A549 (cell line): ENCODE measurements at places on chromosomes 6 and 20.
A peak's percentile ranks its signal among the peaks of the same experiment; 100 is the strongest.

GRCh38 chr6:80454197-80454596 is 347.7 kb downstream of the BCKDHB start:
- DNase-seq = no peak

DNA sequence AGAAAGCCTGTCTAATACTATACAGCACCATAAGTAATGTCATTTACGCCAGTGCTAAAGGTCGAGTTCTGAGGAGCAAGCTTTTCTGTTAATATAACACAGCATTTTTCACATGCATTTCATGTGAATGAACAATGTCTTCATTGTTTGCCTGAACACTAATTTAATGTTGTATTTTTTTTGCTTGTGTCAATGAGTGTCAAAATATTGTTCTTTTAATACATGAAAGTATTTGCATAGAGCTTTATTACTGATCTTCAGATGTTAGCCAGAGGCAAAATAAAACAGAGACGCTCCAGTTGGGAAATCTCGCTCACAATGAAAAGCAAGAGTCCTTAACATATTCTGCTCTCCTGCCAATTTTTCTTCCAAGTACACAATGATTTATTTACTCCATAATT is 151.8 kb downstream of the FOXC1 start:
- no peak for DNase-seq

- no peak for DNase-seq
Measured at GRCh38 chr6:128112494-128112893, 211.6 kb upstream of the THEMIS start.

- DNase-seq = no peak
Measured at GRCh38 chr20:13401596-13401995, 180.5 kb downstream of the ISM1 start.

- DNase-seq = no peak
Measured at GRCh38 chr6:119673741-119674140, 324.2 kb upstream of the MAN1A1 start.

DNA sequence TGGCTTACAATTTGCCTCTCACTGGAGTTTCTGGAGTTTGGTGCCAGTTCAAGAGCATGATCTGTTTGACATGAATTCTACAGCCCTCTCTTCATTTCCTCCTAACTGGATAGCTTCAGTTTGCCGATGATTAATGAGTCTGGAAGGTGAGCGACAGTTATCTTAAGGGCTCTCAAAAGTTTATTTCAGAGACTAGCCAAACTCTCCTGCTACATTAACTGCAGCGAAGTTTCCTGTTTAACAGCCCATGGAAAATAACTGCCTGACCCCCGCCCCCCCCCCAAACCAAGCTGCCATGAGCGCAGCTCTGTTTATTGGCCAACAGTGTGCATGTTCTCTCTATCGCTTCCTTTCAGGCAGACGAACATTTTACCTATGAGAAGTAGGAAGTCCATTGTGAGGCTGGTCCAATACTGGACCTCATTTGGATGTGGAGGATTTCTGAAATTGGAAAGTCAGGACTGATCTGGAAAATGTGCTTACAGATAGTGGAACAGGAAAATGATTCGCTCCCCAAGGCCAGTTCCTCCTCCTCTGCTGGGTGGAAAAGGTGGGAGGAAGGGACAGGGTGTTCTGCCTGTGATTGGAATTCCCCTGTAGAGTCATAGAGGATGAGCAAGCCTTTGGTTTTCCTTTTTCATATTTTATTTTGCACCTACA is 522.2 kb upstream of the JAG1 start:
- DNase-seq = peak; percentile 43

GRCh38 chr20:4304601-4305000 is 289.2 kb upstream of the RNF24 start:
- DNase-seq = no peak

GRCh38 chr20:31661625-31662371 is 24.1 kb downstream of the COX4I2 start:
- peak; percentile 83 for DNase-seq

GRCh38 chr6:45851034-45851400 is 164.6 kb downstream of the CLIC5 start:
- no peak for DNase-seq

DNA sequence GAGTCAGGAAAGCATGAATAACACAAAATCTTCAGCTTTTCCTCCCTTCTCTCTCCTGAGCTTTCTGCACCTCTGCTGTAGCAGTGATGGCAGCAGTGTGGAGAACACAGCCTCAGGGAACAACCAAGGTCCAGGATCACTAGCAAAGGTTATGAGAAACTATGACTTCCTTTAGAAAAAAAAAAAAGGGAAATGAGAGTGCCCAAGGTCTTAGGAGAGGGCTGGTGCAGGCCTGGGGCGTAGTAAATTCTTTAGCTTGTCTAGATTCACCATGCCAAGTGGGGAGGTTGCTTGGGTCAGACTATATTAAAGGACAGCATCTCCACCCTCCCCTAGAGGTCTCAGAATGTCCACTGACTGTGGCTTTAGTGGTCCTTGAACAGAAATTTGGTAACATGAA is 40.4 kb upstream of the POLR1H start:
- DNase-seq = no peak

GRCh38 chr20:6100246-6100645 is 22.6 kb downstream of the FERMT1 start:
- DNase-seq = no peak

- no peak for DNase-seq
Measured at GRCh38 chr20:49556621-49557020, 11.3 kb downstream of the PTGIS start.

DNA sequence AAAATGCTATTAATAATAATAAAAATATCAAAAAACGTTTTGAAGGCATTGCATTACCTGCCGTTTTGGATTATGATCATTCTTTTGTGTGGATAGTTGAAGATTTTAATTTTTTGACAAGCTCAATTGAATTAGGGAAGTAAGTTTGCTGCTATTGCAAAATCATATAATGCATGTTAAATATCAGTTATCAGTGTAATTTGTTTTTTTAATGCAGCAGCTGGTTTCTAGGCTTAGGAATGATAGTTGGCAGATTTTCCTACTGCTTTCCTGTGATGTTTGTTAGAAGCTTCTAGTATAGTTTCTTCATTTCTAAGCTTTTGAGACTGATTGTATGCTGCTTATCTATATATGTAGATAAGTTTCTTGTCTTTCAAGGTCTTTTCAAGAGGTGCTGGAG is 99.0 kb downstream of the JARID2 start:
- no peak for DNase-seq

DNA sequence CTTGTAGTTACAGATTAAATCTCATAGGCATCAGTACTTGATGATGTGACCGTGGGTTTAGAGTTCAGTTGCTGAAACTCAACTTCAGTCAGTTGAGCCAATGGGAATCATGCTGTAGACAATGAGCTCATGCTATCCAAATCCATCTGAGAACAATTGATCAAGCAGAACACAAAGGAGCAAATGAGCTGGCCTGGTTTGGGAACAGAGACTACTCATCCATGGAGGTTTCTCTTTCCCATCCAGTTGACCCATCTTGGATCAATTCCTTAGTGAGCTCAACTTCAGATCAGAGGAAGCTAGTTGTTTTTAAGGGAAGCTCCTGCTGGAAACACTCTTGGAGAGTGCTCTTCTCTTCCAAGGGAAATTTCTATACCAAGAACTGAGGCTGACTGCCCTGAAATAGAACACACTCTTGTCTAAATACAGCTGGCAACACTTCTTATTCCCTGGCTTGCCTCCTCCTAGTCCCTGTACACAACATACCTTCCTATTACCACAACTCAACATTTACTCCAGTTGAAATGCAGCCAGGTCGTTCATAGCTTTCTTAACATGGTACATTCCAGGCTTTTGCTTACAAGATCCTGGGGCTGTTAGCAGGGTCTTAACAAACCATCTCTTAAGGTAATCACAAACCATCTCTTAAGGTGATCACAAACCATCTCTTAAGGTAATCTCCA is 203.9 kb upstream of the PRDM1 start:
- DNase-seq = no peak
